Stimulated activated CD4-positive, alpha-beta T cell treated with anti-CD3 and anti-CD28 coated beads, Interleukin-2, amount 100 ng/mL, for 24 hours (primary cell): ENCODE measurements at places on chromosomes 7 and 10.

GRCh38 chr7:47584536-47584895, 2.6 kb upstream of the TNS3 start:
- no peak for DNase-seq

GRCh38 chr10:78715435-78715834, 353.3 kb upstream of the ZMIZ1 start:
- DNase-seq, result no peak

- DNase-seq, result no peak
Measured at GRCh38 chr7:121307021-121307574, 21.7 kb upstream of the WNT16 start.

DNA sequence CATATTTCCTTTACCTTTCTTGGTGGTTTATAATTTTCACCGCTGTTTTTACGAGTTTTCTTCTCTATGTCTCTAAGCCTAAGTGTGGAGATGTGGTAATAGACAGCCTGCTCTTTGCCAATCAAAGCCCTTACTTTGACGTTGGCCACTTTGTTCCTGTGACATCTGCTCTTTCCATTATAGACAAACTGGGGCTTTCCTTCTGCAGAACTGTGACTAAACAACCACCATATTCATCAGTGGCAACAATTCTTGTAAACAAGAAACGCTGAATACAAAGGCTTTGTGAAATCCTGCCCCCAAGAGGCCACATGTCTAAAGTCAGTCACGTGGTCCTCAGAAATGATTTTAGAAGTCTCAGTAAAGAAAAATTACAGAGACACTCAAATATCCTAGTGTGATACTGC, 59.6 kb upstream of the CAPZA2 start:
- peak; percentile 11 for DNase-seq

DNA sequence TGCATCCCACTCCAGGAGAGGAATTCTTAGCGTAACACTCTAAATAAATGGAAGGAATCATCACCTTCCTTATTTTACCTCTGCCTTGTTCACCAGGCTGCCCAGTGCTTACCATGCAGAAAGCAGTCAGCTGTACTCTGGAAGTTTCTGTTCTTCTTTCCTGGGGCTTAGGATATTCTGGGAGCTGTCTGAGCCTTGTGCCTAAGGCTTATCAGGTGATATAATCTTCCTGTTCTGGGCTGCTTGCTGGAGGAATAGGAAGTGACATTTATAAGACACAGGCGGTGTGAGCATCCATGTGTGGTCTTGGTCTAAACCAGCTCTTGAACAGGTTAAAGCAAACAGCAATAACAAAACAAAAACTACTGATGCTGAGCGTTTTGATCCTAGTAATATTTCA, 13.5 kb downstream of the KCTD7 start:
- no peak for DNase-seq

- no peak for DNase-seq
Measured at GRCh38 chr7:141191277-141191676, 117.4 kb downstream of the TMEM178B start.

GRCh38 chr10:55104738-55105137, 303.7 kb upstream of the PCDH15 start:
- DNase-seq, result no peak

DNA sequence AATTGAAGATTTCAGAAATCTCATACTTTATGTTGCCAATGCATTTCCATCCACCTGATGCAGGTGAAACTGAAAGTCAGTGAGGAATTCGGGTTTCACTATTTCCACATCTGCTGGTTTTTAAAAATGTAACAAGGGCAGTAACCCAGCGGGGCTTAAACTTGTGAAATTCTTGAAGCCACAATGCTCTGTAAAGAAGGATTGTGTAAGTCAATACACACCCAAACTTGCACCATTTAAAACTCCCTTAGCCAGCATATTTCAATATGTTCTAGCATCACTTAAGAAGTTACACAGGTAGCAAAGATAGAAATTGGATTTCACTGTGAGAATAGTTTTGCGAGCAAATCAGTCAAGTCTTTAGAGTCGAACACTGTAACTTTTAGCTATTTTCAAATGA, 386.1 kb downstream of the PLXDC2 start:
- DNase-seq, result no peak

DNA sequence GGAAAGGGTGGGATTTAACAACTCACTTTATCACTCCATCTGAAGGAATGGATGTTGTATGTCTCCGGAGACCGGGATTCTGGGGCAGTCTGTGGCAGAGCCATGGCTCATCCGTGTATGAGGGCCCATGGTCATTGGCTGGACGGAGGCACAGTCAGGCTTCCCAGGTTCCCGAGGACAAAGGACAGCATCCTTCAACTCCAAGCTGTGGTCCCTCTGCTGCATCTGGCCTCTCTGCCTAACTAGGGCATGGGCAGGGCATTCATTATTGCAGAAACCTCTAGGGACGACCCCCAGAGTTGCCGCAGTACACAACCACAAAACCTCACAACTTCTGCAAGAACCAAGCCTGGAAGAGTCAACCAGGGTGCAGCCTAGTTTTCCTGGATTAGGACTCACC, 525.2 kb downstream of the GLRX3 start:
- no peak for DNase-seq

DNA sequence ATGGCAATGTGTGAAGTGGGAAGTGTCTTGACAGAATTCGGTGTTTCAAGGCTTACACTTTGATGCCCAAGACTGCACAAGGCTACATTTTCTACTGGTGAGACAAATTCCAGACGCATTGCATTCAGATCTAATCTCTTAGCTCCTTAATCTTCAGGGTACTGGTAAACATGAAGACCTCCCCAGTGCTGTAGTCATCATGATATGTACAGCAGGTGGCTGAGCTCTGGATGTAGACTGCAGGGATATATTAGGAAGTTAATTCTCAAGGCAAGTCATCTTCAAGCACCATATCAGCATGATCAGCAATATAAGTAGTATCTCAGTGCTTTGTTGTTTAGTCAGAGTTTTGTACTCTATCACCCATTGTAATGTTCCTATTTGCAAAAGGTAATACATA, 61.8 kb downstream of the IKZF1 start:
- no peak for DNase-seq

GRCh38 chr7:88169717-88170320, 50.0 kb downstream of the SRI start:
- no peak for DNase-seq

GRCh38 chr7:70725448-70725847, 406.5 kb upstream of the GALNT17 start:
- no peak for DNase-seq

DNA sequence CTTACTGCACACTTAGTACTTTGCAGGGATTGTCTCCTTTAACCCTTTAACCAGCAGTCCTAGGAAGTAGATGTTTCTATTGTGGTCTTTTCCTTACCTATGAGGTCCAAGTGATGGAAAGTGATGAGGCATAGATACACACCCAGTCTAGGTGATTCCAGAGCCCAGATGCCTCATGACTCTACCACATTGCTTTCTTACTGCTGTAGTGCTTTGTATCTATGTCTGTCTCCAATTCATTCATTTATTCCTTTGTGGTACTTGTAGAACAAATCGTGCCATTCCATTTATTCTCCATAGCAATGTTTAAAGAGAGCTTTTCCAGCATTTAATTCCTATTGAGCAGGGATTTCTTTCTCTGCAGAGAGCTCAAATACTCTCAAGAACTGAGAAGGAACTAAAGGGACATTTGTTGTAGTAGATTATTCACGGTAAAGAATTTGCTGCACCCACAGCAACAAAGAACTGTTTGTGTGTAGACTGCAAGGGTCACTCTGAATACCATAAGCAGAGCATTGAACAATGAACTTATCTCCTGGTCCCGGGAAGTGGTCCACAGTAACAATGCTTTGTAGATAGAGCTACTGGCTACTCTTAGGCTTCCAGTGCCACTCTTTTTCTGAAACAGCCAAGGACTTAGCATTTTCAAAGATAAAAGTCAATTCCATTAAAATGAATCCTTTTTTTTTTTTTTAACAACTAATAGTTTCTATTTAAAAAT, 337.0 kb downstream of the PTEN start:
- DNase-seq, result no peak

- DNase-seq, result no peak
Measured at GRCh38 chr10:123517426-123517825, 148.7 kb upstream of the GPR26 start.

DNA sequence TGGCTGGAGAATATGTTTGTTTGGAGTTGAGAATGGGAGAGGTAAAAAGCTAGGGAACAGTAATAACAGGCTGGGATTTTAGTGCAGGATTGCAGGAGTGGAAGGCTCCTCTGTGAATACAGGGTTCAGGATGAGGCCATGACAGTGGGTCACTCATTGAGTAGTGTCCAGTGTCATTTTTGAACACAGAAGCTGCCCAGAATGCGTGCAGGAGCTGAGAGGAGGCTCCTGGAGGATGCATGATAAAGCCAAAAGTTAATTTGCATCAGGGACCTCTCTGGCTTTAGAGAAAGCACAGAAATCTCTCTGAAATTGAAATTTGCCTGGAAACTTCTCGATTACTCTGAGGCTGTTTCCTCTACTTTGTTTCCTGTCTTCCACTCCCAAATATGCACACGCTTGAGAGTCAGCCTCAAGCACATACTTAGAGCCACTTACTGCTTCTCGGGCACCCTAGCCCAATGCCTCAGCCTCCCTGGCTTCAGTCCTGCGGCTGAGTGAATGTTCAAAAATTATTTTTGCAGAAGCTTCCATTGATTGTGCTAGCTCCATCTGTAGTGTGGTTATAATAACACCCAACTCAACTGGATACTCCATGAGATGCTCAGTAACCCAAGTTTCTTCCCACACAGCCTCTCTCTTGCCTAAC, 1.8 kb upstream of the GALNT17 start:
- no peak for DNase-seq

DNA sequence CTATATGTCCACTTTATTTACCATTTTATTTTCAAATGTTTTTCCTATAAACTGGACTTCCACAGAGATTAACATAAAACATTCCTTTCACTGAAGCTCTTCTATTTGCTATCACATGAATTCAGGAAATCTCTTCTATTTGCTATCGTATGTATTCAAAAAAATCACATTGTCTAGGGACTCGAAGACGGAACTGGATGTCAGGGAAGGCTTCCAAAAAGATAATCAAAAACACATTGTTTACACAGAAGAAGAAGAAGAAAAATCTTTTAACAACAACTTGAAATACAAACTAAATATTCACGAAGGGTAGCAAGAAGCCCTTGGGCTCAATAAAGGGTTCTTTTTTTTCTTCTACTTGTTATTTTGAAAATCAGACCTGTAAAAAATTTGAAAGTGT, 426.1 kb upstream of the LRRN3 start:
- DNase-seq, result no peak

DNA sequence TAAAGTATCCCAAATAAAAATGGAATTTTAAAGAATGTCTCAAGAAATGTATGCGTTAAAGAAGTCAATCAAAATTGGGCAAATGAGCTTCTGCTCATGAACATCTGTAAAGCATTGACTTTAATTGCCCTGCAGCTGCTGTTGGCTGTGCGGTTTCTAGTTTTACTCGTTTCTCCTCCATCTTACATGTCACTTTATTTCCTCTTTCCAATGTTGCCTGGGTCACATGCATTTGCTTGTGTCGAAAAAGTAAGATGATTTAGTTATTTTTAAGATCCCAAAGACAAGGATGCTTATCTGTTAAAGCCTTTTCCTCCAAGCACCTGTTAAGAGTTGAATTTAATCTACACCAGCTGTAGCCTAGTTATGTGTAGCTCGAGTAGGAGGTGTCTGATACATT, 310.4 kb downstream of the EXOC4 start:
- DNase-seq, result no peak

GRCh38 chr7:74258639-74259038, 4.4 kb upstream of the RFC2 start:
- DNase-seq, result no peak

- DNase-seq, result no peak
Measured at GRCh38 chr10:125209591-125210355, 49.4 kb upstream of the CTBP2 start.

- DNase-seq, result no peak
Measured at GRCh38 chr10:131213741-131214505, 97.6 kb downstream of the TCERG1L start.

- no peak for DNase-seq
Measured at GRCh38 chr10:27535317-27535716, 31.2 kb downstream of the RAB18 start.

GRCh38 chr7:50504646-50505546, 54.7 kb upstream of the FIGNL1 start:
- no peak for DNase-seq

- no peak for DNase-seq
Measured at GRCh38 chr10:48516911-48517310, 88.0 kb downstream of the ARHGAP22 start.

DNA sequence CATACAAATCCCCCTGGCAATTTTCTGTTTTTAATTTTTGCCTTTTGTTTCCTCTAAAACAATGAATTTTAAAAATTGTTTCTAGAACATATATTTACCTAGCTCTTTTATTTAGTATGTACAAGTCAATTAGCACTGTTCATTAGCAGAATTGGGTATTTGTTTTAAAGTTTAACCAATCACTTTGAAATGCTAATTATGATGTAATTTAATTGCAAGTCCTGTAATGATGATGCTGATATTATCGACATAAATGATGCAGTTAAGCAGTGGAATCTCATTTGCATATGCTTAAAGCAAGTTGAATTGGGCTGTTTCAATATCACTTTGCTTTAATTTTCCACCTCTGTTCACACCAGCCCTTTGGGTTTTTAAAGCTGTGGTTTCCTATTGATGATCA, 2.7 kb downstream of the FOXP2 start:
- DNase-seq, result no peak

- no peak for DNase-seq
Measured at GRCh38 chr7:90180649-90181048, 26.4 kb downstream of the STEAP1 start.

DNA sequence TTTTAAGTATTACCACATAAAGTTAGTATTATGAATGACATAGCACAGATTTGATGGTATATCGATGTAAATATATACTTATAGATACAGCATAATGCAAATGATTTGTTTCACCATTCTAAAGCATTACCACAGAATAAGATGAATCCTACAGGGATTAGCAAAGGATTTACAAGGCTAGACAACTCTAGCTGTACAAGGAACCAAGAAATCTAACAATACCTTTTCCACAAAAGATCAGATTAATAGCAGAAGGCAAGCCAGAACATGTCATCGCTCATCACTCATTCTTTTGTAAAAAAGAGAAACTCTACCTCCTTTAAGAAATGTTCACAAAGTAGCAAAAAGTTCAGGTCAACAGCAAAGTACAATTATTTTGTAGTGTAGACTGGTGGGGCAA, 105.1 kb upstream of the ANK3 start:
- DNase-seq, result no peak
